Globus pallidus (tissue), 1 donor: ENCODE measurements at places on chromosomes 13 and 19.
A peak's percentile ranks its signal among the peaks of the same experiment; 100 is the strongest.

DNA sequence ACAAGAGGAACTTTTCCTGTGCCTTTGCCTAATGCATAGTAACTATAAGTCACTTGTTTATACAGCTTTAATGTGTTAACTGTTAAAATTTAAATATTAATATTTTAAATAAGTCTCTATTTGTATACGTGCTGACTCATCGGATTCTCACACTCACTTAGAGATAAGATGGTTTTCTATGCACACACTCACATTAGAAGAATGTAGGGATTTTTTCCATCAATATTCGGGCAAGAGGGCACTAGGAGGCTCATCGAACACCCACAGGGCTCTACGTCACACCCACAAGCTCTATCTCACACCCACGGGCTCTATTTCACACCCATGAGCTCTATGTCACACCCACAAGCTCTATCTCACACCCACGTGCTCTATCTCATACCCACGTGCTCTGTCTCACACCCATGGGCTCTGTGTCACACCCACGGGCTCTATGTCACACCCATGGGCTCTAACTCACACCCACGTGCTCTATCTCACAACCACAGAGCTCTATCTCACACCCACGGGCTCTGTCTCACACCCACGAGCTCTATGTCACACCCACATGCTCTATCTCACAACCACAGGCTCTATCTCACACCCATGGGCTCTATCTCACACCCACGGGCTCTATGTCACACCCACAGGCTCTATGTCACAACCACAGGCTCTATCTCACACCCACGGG lies 73.4 kb downstream of the COL4A2 start:
- DNase-seq, result no peak

DNA sequence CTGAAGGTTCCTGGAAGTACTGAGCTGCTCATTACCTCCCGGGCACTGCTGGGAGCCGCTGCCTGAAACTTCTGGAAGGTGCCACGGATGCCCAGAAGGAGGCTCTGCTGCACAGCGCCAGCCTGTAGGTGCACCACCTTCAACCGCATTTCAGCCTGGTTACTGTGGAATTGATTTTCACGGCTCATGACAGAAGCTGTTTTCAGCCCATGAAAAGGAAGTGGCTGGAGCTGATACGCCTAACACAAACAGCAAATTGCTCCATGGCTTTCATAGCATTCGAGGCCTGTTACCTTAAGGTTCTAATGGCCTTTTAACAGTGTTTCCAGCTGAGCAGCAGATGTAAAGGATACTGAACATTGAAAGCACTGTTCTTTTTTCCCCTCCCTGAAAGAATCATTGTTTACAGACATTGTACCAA lies 22.0 kb downstream of the GPC6 start:
- no peak for DNase-seq

GRCh38 chr19:45218911-45219743 lies 26.1 kb downstream of the EXOC3L2 start:
- no peak for DNase-seq

DNA sequence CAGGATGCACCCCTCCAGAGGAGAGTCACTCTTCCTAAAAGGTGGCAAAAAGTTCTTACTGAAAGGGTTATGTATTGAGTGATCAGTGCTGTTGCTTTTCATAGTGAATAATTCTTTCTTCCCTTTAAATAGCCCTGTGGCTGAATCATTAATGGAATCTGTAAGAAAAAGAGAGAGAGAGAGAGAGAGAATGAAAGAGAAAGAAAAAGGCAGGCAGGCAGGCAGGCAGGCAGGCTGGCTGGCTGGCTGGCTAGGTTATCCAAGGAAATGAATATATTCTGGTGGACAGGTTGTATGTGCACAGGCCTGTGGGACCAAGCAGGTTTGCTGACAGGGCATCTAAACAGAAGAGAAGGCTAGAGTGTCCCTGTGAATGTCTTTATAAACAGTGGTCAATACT lies 100.5 kb downstream of the DLEU7 start:
- DNase-seq, result no peak

GRCh38 chr13:114103801-114104654 lies 28.4 kb downstream of the RASA3 start:
- DNase-seq, result no peak

- DNase-seq, result no peak
These were observed 1.6 kb downstream of the ZNF414 start for GRCh38 chr19:8512115-8512967.

GRCh38 chr19:51181913-51182419 lies 39.9 kb downstream of the SIGLEC7 start:
- DNase-seq, result no peak

GRCh38 chr13:101289764-101290163 lies 126.5 kb downstream of the NALCN start:
- DNase-seq, result peak; percentile 22

DNA sequence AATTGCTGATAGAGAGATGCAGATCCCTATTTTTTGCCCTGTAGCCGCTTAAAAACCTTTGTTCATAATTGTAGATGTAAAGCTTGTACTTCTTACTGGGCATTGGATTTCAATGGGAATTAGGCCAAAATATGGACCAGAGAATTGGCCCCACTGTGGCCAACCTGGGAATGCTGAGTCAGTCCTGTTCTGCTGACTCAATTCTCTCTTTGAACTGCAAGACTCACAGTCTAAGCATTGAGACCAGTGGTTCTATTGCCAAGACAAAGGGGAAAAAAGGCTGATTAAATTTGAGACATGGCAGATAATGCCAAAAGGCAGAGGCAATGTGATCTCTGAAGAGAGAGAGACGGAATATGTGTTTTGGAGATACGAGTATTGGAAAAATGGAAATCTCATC lies 72.5 kb upstream of the UBL3 start:
- DNase-seq, result no peak

DNA sequence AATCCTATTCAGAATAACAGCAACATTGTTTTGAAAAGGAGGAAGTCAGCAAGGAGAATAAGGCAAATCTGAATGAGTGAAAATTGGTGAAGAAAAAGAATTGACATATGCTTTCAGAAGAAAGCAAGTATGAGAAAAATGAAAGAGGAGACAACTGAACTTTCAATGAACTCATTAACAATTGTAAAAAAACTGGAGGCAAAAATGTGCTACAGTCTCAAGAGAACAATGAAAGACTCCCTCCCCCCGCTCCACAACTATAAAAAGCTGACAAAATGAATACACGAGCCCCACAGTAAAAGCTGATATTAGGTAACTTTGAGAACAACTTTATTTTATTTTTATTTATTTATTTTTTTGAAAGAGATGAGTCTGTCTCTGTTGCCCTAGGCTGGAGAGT lies 373.1 kb downstream of the DIAPH3 start:
- no peak for DNase-seq

GRCh38 chr19:4870025-4870700 lies 2.7 kb upstream of the PLIN3 start:
- no peak for DNase-seq

- DNase-seq, result peak; percentile 99
These were observed 14.6 kb downstream of the JOSD2 start for GRCh38 chr19:50496189-50497021.

- peak; percentile 83 for DNase-seq
These were observed 28.3 kb downstream of the IL12RB1 start for GRCh38 chr19:18058208-18059009.

- no peak for DNase-seq
These were observed 13.0 kb downstream of the WTIP start for GRCh38 chr19:34494601-34495000.

DNA sequence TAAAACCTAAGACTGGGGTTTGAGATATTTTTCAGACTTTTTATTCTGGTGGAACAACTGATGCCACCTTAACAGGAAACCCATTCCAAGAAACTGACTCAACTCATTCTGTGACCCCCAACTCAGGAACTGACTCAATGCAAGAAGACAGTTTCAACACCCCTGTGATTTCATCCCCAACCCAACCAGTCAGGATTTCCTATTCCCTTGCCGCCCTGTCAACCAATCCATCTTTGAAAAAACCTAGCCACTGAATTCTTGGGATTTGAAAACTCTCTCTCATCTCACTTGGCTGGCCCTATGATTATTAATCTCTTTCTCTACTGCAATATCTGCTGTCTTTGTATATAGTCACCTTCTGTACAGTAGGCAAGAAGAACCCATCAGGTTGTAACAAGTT lies 1211.9 kb upstream of the ATXN8OS start:
- DNase-seq, result no peak

GRCh38 chr19:50300051-50300450 lies 29.1 kb downstream of the KCNC3 start:
- DNase-seq, result no peak

DNA sequence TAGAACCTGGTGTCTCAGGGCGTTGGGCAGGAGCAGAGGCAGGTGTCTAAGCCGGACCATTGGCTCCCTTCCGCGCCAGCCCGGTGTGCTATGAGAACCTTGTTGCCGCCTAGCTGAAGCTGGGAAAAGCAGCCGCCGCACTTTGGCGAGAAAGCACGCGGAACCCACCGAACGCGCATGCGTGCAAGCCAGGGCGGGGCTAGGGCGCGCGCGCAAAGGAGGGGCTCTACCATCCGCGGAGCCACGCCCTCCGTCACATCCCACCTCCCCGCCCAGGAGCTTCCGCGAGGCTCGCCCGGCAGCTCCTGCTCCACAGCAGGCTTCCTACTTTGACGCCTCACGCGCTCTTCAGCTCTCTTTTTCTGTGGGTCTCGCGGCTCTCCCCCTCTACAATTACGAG lies 51.3 kb downstream of the WDR87 start:
- DNase-seq, result peak; percentile 14

DNA sequence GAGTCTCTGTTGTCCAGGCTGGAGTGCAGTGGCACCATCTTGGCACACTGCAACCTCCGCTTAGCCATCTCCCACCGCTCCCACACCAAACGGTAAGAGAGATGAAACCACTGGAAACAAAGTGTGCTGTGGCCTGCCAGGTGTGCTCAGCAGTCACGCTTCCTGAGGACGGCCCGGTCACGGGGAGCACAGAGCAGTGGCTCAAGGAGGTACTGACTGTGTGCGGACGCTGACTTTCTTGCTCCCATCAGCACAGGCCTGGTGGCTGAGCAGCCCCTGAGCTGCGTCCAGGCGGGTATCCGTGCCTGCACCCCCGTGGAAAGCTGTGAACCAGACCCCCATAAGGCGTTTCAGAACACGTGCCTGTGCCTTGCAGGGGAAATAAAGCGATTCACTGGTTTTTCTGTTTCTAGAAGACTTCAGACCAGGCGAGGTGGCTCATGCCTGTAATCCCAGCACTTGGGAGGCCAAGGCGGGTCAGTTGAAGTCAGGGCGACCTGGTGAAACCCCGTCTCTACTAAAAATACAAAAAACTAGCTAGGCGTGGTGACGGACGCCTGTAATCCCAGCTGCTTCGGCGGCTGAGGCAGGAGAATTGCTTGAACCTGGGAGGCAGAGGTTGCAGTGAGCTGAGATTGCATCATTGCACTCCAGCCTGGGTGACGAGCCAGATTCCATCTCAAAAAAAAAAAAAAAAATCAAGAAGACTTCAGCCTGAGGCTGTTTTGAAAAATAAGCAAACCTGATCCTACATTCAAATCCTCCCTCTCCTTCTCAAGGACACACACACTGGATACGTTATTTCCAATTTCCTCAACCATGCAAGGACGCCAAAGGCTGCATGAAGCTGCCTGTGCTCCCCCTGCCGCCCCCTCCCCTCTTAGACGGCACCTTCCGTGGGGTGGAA lies 25.5 kb downstream of the ADPRHL1 start:
- no peak for DNase-seq

GRCh38 chr19:13118424-13119193 lies 545 bp downstream of the NACC1 start:
- DNase-seq, result no peak

DNA sequence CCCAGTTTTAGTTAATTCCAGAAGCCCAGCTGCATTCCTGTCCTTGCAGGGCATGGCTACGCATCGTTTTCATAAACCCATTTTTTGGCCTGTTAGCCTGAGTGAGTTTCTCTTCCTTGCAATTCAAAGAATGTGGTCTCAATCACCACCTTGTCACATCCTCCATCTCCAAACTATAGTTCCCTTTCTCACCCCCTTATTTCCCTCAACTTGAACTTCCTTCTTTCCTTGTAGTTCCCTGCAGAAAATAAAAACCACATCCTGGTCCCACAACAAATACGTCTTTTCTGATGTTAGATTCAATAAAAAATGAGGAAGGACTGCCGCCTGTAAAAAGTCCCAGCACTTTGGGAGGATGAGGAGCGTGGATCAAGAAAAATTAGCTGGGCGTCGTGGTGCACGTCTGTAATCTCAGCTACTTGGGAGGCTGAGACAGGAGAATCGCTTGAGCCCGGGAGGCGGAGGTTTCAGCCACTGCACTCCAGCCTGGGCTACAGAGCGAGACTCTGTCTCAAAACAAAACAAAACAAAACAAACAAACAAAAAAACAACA lies 13.2 kb downstream of the ADGRE3 start:
- peak; percentile 44 for DNase-seq

GRCh38 chr13:34421858-34422475 lies 520.1 kb upstream of the NBEA start:
- no peak for DNase-seq

DNA sequence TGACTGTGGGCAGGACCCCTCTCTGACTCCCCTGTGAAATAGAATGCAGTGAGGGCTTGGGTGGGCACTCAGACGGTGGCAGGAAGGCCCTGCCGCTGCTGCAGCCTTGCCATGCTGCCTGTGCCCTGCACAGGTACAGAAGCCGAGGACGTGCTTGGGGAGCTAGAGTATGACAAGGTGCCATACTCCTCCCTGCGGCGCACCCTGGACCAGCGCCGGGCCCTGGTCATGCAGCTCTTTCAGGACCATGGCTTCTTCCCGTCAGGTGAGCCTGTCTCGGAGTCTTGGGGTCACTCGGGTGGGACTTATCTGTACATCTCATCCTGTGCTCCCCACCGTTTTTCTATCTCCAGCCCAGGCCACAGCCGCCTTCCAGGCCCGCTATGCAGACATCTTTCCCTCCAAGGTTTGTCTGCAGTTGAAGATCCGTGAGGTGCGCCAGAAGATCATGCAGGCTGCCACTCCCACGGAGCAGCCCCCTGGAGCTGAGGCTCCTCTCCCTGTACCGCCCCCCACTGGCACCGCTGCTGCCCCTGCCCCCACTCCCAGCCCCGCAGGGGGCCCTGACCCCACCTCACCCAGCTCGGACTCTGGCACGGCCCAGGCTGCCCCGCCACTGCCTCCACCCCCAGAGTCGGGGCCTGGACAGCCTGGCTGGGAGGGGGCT lies 7.3 kb upstream of the PRR19 start:
- no peak for DNase-seq

DNA sequence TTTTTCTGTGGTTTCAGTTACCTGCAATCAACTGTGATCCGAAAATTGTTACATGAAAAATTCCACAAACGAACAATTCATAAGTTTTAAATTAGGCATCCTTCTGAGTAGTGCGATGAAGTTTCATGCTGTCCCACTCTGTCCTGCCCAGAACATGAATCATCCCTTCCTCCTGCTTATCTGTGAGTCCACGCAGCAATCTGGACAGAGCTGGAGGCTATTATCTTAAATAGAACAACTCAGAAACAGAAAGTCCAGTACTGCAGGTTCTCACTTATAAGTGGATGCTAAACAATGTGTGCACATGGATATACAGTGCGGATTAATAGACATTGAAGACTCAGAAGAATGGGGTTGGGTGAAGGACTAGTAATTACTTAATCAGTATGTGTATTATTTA lies 583.7 kb upstream of the SPRY2 start:
- DNase-seq, result no peak

DNA sequence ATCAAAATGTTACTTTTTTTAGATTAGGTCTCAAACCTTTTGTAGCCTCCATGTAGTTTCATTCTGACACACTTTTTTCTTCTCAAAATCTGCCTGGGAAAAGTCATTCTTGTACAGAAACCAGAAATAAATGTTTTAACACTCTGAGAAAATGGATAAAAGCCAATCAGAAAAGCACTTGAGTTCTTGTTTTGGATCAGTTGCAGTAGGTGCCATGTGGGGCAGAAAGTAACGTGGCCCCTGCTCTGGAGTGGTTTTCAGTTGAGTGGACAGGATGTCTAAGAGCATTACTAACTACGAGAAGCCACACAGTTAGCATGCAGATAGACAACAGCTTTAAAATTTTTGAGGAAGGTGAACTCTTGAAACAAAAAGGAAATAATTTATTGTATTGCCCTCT lies 19.1 kb downstream of the GPR183 start:
- DNase-seq, result no peak
